ENCODE measurements at places on chromosomes 7 and 10. TPM values are rescaled to one million over a fixed set of nuclear protein-coding genes. Genes with fewer than 3 reads are reported as not detected.

DNA sequence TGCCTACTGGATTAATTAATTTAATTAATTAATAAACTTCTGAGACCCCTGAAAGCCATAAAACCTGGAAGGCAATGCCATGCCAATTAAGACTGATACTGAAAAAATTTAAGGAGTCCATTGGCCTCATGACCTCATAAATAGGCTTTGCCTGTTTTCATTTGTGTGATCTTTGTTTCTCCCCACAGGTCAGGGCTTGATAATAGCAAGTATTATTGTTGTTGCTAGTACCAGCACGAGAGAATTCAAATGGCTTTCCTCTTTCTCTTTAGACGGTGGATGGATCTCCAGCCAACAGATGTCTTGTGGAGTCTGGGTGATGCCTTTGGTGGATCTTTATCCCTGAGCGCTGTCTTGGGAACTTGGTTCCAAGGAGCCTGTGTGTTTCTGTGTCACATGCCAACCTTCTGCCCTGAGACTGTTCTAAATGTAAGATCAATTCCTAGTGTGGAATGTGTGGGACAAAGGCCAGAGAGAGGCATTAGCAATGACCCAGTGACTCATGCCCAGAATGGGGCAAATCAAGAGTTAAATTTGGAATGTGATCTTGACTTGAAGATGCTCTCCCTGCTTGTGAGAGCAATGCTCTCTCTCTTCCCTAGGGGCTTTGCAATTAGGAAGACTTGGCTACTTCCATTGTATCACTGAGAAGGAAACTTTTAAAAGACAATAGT is 17.7 kb downstream of the ACSM6 start:
- DNase-seq = no peak

- no peak for DNase-seq
Measured at GRCh38 chr10:113882240-113882639, 27.8 kb downstream of the NHLRC2 start.

- DNase-seq = no peak
Measured at GRCh38 chr10:6269953-6270867, 67.5 kb downstream of the PFKFB3 start.

- DNase-seq = peak; percentile 50
Measured at GRCh38 chr7:92798517-92799249, 37.7 kb downstream of the CDK6 start.

DNA sequence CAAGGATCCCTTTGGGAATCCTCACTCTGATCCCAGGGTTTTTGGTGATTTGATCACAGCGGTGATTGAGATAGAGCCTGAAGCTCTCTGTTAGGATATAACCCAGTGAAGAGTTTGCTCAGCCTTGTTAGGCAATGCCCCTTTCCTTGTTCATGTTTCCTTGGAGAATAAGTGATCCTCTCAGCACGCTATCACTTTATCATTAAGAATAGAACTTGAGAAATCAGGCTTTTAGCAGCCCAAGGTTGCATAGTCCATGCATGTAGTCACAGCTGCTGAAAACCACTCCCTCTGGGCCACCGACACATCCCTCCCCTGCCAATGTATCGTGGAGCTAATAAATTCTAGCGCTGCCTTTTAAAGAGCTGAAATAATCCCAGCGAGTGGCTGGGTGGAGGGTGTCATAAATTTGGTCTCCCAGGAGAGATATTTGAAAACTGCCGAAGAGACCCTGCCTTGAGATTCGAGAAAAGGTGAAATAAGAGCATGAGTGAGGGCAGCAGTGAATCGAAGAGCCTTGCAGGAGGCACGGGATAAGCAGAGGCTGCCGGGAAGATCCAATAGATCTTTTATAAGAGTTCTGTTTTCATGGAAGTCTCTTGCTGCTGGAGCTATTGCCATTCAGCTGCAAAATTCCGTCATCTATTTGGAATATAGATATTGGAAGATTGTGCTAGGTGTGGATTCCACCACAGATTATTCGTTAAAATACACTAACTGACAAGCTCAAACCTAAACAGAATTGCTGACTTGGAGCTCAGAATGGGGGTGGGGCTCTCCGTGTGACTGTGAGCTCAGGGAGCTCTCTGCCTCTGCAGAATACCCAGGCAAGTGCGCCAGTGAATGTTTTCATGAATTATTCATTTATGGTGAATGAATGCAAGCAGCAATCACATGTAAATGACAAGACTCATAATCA is 249.8 kb downstream of the TRIL start:
- peak; percentile 53 for DNase-seq

DNA sequence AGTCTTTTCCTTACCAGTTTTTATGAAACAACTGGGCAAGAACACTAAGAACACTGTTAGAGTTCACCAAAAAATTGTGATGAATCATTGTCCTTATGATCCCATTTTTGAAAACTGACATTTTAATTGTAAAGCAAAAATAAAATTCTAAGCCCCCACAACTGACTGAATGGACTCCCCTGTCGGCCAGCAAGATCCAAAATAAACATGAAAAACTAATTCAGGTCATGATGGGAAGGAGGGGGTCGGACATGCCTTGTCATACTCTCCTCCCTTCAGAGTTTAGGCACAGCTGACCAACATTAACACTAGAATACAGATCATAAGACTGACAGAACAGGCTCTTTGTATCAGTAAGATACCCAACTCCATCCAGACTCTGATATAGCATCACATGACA is 2.0 kb upstream of the RBAK start:
- DNase-seq = no peak

DNA sequence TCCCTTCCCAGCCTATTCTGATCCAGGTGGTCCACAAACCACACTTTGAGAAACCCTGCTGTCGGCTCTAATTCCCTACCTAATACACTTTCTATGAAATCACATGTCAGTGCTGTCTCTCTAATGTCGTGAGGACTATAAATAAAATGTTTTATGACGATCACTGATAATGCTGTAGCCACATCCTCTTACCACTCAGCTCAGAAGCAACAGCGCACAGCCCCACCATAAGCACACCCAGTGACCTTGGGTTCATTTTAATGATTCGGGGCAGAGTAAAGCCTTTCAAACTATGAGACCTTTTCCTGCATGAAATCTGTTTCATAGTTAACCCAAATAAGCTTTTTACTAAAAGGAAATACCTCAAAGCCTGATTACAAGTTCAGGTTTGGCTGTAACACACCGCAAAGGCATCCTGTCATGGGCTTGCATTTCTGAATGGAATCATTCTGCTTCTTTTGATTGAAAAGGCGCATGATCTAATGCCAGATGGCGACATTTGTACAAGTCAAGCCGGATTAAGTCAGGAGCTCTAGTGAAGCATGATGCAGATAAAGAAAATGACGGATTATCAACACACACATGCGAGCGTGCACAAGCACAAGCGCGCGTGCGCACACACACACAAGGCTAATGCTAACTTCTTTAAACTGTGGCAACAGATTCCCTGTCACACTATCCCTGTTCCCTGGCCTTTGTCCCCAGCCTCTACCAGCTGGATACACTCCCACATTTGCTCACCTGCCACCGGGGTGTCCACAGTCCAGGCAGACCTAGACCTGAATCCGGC is 180.5 kb upstream of the PDE1C start:
- DNase-seq = no peak

GRCh38 chr7:25907214-25907613 is 244.8 kb upstream of the NFE2L3 start:
- DNase-seq = no peak

DNA sequence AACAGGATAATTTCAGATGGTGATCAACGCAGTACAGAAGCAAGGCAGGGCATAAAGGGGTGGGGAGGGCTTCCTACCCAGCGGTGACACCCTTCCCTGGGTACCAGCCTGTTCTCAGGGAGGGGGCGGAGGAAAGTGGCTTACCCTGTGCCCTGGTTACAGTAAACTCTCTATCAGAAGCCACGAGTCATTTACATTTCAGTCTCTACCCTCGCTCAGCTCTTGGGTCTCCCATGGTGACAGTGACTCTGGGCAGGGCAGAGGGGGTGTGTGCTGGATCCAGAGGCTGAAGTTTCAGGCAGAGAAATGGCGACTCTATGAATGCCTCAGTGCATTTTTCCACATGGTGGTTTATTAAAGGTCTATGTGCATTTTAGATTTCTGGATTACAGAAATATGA is 107.0 kb downstream of the ADARB2 start:
- DNase-seq = no peak

GRCh38 chr10:127175357-127176110 is 20.9 kb downstream of the INSYN2A start:
- no peak for DNase-seq

- DNase-seq = no peak
Measured at GRCh38 chr10:20870834-20871233, 26.3 kb downstream of the NEBL start.

DNA sequence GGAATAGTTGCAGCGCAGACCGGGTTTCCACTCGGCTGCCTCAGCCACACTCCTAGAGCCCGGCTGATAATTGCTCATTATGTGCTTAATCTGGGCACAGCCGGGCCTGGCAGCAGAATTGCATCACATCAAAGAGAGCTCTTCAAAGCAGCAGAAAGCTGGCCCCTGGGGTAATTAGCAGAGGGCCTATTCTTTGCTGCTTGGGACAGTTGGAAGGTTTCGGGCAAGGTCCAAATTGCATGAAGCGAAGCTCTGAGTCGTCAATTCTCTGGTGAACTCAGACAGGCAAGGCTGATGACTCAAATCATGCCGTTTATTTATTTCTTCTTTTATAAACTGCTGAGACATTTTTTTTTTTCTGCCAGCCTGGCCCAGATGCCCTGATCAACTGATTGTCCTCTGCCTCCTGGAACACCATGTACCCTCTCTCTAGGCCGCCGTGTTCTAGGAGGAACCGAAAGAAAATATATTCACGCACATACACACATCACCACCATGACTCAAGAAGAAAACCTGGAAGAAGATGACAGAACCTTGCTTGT is 242.2 kb downstream of the RAB11FIP2 start:
- DNase-seq = no peak

GRCh38 chr10:12208460-12208859 is 12.5 kb downstream of the CDC123 start:
- DNase-seq = no peak

GRCh38 chr7:101235050-101235449 is 2.6 kb downstream of the CLDN15 start:
- no peak for DNase-seq

DNA sequence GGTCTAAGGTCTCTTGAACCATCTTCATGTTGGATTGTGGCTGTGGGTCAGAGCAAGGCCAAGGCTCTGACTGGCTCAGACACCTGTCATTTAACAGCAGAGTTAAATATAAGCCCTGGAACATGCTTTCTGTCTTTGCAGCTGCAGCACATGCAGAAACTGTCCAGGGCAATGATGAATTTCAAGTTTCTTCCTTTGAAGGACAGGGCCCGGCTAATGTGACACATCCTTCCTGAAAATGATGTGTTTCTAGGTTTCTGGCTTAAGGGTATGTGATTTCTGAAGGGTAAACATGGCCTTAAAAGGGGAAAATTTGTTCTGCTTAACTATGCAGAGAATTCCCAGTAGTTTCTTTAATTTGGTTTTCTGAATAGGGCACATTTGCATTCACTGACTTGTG is 34.0 kb upstream of the SLC35B4 start:
- DNase-seq = no peak

GRCh38 chr7:127974446-127975035 is 56.7 kb downstream of the LRRC4 start:
- DNase-seq = no peak

- DNase-seq = no peak
Measured at GRCh38 chr10:133328358-133329343, 8.0 kb downstream of the CALY start.

- DNase-seq = no peak
Measured at GRCh38 chr7:36391436-36392198, 2.0 kb downstream of the ANLN start.

- no peak for DNase-seq
Measured at GRCh38 chr10:113945687-113946085, 91.2 kb downstream of the NHLRC2 start.

DNA sequence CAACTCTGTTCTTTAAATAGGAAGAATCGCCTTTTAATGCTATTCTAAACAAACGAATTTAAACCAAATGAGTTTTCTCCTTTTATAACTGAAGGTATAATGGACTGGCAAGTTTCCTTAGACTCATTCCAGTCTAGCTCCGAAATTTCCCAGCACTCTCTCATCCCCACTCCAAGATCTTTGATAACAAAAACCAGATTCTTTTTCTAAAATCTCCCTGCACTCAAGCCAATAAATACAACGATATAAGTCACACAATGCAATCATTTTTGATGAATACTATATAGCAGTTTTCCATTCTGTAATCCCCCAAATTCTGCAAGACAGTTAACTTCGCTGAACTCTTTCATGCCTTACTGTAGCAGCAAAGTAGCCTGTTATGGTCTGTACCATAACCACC is 1.9 kb downstream of the OGA start:
- no peak for DNase-seq

- no peak for DNase-seq
Measured at GRCh38 chr7:73896454-73896853, 35.5 kb downstream of the TMEM270 start.

DNA sequence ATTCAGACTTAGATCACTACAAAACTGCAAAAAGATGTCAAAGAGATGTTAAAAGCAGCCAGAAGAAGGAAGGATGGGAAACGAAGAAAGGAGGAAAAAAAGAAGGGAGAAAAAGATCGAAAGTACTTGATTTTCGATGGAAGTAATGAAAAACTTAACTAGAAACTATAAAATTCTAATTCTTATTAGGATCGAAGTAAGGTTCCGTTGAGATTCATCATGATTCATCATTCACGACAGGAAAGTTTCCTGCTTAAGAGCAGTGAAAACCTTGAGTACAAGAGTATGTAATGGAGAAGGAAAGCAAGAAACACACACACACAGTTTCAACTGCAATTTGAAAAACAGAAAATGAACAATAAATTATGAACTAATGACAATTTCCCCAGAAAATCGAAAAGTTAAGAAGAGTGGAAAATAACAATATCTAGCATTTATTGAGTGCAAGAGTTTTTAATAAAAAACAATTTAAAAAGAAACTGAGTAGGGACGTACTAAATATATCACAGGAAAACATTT is 1.1 kb upstream of the ING3 start:
- DNase-seq = no peak

Gene CDC14C
- total RNA-seq = not detected

Gene PAX4
- total RNA-seq = not detected

Gene BAIAP2L1
- total RNA-seq = 11.6 TPM

Gene KMT2C
- 37.3 TPM for total RNA-seq

Gene FAM25C
- total RNA-seq = not detected

Gene TRPV5
- not detected for total RNA-seq

Gene GDF2
- total RNA-seq = 3.5 TPM

Gene STEAP4
- not detected for total RNA-seq

Gene TRIM73
- 10.3 TPM for total RNA-seq

Gene NPTX2
- not detected for total RNA-seq

Gene ARID5B
- total RNA-seq = 4.9 TPM

Gene LAMB4
- not detected for total RNA-seq

Gene SPDYE17
- total RNA-seq = not detected

Gene SLC18A3
- total RNA-seq = not detected

Gene TET1
- 21.0 TPM for total RNA-seq

Gene COL13A1
- total RNA-seq = 72.3 TPM

Gene CRPPA
- total RNA-seq = 4.6 TPM

All from cardiac muscle cell (in vitro differentiated cells and primary cell).